Uterus (tissue), 4 donors: ENCODE measurements at places on chromosomes 1 and 21.

- DNase-seq = no peak
Measured at GRCh38 chr1:156999596-157000320, 45.8 kb downstream of the ARHGEF11 start.

DNA sequence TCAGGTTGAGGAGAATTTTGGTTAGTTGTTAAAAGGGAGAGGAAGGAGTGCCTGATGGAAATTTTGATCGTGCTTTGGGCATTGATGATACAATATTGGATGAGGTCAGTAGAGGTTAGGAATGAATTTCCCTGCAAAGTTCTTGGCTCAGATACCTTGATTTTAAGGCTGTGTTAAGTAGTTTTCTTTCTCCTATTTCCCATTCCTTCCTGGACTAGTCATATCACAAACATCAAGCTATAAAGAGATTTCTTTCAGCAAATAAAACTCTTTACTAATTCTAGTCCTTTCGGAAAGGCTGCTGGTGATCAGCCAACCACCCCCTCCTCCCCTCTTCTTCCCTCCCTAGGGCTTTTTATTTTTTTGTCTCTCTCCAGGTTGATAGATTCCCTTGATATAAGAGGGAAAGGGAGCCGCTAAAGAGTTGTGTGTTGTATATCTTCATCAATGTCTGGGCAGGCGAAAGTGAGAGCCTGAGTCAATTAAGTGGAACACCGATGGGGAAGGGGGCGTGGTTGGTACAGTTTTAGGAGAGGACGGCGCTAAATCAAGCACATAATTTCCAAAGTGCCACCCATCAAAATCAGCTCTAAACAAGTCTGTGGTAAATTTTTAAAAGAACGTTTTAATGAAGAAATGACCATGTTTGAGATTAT is 100.1 kb upstream of the PLXNA2 start:
- DNase-seq = no peak

GRCh38 chr21:39781331-39781730 is 36.3 kb downstream of the IGSF5 start:
- DNase-seq = no peak

GRCh38 chr1:6235296-6235677 is 477 bp downstream of the ICMT start:
- no peak for DNase-seq

DNA sequence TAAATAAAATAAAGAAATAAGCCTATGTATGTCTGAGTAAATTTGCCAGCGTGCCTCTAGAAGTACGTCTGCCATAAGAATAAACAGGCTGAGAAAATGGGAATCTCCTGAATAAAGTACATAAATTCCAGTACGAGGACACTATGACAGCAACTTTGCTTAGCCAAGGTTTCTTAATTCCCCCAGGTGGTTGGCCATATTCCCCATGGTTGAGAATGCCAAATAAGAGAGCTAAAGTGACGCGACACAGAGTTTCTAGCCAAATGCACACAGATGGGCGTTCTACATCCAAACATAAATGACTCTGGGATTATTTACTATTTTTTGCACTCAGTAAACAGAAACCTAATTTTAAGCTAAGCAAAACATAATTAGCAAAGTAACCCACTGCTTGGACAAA is 19.5 kb downstream of the KCNH1 start:
- DNase-seq = no peak

GRCh38 chr21:46211786-46212720 is 16.5 kb downstream of the LSS start:
- peak; percentile 11 for DNase-seq

- DNase-seq = no peak
Measured at GRCh38 chr1:226633541-226634165, 85.1 kb downstream of the STUM start.

DNA sequence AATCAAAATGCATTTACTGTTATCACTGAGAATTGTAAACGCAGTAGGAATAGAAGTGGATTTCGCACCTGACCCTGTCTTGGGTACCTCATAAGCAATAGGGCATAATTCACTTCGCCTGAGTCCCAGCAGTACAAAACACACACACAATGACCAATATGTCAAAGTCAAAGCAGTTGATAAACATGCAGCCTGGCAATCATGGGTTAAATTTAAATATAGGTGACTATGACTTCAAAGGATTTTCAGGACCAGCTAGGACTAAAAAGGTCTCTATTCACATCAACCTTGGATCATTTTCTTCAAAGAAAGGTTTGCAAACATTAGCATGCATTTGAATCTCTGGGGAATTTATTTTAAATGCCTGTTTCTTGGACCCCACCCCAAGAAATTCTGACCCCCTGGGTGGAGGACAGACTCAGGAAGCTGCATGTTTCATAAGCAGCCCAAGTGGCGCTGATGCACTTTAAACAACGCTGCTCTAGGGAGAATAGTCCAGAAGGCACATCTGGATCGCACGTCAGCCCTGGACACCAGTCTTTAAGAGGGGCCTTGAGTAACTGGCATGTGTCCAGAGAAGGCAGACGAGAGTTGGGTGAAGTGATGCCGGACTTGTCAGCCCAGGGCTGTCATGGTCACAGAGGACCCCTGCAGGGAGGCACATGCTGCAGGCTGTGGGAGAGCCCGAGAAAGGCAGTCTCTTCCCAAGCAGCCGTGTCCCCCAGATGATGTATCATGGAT is 55.7 kb upstream of the EFHD2 start:
- no peak for DNase-seq

DNA sequence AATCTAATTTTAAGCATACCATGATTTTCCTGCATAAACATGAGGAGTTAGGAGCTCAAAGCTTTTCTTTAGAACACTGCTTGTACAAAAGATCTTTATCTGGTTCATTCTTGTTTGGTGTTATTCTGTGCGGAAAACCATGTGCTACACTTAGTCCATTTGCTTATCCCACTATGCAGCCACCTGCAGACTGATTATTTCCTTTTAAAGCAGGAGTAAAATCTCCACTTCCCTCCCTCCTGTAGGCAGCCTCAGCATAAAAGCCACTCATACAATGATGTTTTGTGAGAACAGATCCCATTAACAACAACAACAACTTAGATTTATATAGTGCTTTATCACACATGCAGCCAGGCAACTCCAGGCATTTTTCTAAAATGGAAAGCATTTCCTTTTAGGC is 355.3 kb upstream of the NEGR1 start:
- no peak for DNase-seq

GRCh38 chr1:171849245-171849898 is 8.1 kb downstream of the DNM3 start:
- DNase-seq = no peak

DNA sequence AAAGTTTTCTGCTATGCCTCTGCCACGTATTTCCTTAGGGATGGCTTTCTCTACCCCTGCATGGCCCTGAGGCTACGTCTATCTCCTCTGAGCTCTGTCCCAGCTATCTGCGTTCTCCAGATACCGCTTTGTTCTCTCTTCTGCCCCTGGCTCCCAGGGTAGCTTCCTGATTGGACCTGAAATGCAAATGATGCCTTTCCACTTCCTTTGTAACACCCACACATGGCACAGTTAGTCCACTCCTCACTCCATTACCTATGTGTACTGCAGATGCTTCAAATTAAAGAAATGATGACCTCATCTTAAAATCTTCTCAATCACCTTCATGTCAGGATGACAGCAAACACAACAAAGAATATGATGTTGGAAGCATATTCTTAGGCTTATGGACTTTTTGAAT is 138.6 kb upstream of the POGK start:
- DNase-seq = no peak

GRCh38 chr1:208939537-208940085 is 643.9 kb upstream of the CAMK1G start:
- DNase-seq = no peak

- no peak for DNase-seq
Measured at GRCh38 chr21:32226444-32226843, 52.4 kb downstream of the MIS18A start.

- DNase-seq = no peak
Measured at GRCh38 chr1:87599569-87599968, 270.9 kb downstream of the LMO4 start.

DNA sequence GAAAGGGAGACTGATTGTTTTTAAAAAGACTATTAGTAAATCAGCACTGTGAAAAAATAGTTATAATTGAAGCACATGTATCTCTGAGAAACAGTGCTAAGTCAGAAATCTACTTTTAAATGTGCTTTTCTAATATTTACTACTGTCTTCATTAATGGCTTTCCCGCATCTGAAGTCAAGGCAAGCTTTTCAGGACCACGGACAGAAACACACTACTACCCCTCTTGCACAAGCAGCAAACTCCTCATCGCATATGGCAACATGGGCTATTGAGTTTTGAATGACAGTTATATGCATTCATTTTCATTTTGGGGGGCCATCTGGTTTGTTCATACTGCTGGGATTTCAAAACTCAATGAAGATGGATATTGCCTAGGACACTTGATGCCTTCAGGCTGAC is 433.4 kb upstream of the CAMK1G start:
- DNase-seq = no peak

- no peak for DNase-seq
Measured at GRCh38 chr1:228158151-228159007, 7.2 kb upstream of the IBA57 start.

GRCh38 chr1:156193208-156193487 is 756 bp upstream of the SLC25A44 start:
- DNase-seq = no peak

GRCh38 chr1:153774780-153775457 is at the start of gene SLC27A3:
SLC27A3 (plus strand) TSS chr1:153775407; CDS start chr1:153775498, 91 bp downstream.
- peak; percentile 89 for DNase-seq

- no peak for DNase-seq
Measured at GRCh38 chr21:45910548-45911221, 70.9 kb upstream of the COL6A1 start.

GRCh38 chr1:235063068-235063765 is 65.4 kb downstream of the TOMM20 start:
- DNase-seq = no peak

GRCh38 chr21:46482225-46482845 is 23.6 kb downstream of the DIP2A start:
- DNase-seq = no peak

DNA sequence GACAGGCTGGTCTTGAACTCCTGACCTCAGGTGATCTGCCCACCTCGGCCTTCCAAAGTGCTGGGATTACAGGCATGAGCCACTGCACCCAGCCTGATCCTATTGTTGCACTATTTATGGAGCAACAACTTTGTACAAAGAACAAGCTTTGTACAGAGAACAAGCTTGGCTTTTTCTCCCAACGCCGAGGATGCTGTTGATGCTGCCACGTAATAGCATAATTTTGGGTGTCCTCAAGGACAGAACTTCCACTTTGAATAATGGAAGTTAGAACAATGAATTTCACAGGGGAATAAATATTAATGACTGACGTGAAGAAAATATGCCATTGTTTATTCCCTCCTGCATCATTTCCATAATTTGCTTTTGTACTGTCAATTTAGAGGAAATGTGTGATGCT is 12.8 kb upstream of the RBP7 start:
- DNase-seq = no peak

- DNase-seq = no peak
Measured at GRCh38 chr1:87615901-87616300, 287.2 kb downstream of the LMO4 start.

DNA sequence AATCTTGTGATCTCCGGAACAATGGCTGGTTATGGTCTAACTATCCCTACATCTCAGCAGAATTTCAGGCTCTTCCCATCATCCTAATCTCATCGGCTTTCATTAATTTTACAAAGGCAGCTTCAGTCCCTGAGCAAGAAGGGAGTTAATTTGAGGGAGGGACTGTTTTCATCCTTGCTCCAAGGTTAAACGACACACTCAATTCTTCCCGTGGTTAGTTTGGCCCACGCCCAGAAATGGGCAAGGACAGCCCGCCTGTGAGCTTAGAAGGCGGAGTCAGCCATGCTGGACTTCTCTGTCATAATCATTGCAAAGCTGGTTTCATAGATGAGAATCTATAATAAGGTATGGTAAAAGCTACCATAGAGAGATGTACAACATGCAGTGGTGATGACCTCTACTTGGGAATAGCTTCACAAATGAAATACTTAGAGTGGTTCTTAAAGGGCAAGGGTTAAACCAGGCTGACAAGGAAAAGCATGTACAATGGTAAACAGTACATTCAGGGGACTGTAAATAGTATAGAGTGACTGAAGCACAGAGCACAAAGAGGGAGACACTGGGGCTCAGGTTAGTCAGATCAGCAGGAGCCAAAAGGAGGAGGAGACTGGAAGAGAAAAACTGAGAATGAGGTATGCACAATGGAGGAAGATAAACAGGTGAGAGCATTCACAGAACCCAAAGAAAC is 108.8 kb downstream of the SMYD3 start:
- no peak for DNase-seq

- no peak for DNase-seq
Measured at GRCh38 chr1:175090780-175091179, 23.1 kb downstream of the TNN start.

DNA sequence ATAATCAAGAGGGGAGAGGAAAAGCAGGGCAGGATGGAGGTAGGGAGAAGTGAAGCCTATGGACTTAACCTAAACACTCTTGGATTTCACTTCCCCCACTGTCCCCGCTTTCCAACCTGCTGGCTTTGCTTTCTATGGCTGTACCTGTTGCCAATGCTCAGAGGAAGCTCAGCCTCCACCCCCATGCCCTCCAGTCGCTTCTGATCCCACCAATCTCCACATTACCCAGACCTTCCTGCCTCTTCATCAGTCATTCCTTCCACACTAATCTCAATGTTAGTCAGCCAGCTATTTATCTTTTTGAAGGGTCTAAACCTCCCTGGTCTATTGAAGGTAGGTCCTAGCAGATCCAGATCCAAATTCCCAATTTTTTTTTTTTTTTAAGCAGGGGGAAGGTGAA is 24.1 kb downstream of the ERI3 start:
- no peak for DNase-seq

DNA sequence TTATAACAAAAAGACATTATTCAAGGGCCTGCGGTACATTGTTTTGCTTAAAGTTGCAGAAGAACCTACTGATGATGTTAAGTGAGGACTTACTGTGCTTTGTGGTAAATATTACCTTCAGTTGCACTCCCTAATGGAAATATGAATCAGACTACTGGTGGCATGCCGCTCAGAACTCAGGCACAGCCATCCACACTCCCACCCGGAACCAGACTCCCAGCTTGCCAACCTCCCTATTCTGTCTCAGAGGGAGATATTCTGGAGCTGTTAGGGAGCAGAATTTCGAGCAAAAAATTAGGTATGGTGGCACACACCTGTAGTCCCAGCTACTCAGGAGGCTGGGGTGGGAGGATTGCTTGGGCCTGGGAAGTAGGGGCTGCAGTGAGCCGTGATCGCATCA is 13.1 kb downstream of the PGBD5 start:
- DNase-seq = no peak

GRCh38 chr1:237226177-237226944 is 184.4 kb downstream of the RYR2 start:
- no peak for DNase-seq

- no peak for DNase-seq
Measured at GRCh38 chr1:68383092-68383491, 66.7 kb downstream of the RPE65 start.
